Stimulated activated CD4-positive, alpha-beta T cell treated with anti-CD3 and anti-CD28 coated beads, Interleukin-1b, Interleukin-23, amount 100 ng/mL, for 1 hour (primary cell): ENCODE measurements at places on chromosomes 3 and 15.

- DNase-seq, result no peak
These were observed 40.3 kb downstream of the CTNNB1 start for GRCh38 chr3:41239587-41239986.

GRCh38 chr15:77002954-77003912 lies 8.3 kb downstream of the PSTPIP1 start:
- peak; percentile 36 for DNase-seq

DNA sequence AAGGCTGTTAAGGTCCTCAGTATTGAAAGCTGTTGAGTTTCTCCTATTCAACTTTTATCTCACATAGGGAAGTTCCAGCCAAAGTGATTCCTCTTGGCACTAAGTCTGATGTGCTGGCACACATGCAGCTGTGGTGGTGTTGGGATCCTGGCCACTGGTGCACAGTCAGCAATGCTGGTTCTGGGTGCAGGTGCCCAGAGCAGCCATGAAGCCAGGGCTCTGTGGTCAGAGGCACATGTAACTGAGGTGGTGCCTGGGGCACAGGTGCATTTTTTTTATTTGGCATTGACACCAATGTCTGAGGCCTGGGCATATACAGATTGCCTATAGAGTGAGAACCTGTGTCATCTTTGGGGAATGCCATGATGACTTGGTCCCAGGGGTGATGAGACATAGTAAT lies 271.4 kb downstream of the POLQ start:
- no peak for DNase-seq

DNA sequence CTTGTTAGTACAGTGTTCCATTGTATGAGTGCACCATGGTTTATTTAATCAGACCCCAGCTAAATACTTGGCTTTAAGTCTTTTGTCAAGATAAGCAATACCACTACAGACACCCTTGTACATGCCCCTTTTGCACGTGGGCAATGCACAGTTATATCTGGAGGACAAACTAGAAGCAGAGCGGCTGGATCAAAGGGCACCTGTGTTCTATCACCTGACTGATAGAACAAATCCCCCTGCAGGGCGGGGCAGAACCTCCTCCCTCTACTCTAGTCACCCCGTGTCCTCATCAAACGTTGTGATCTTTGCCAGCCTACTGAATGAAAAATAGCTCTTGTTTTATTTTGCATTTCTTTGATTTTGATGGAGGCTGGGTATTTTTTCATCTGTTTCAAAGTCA lies 314.9 kb downstream of the TLE3 start:
- DNase-seq, result no peak

- DNase-seq, result no peak
These were observed 108.9 kb downstream of the DUT start for GRCh38 chr15:48440084-48440483.

GRCh38 chr3:16523778-16524177 lies 10.3 kb upstream of the RFTN1 start:
- no peak for DNase-seq

DNA sequence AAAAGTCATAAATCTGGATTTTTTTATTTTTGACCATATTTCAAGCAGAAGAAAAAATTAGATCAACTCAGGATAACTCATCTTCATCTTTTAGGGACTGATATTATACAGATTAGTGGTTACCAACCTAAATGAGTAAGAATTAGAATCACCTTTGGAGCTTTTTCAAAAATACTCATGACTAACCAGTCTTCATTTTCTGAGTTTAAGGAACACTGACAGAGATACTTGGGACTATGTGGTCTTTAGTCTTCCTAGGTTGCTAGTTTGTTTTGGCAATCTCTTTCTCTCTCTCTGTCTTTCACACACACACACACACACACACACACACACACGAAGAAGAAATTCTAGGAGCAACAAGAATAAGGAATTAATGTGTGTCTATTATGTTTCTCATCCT lies 50.1 kb downstream of the TMOD3 start:
- no peak for DNase-seq

DNA sequence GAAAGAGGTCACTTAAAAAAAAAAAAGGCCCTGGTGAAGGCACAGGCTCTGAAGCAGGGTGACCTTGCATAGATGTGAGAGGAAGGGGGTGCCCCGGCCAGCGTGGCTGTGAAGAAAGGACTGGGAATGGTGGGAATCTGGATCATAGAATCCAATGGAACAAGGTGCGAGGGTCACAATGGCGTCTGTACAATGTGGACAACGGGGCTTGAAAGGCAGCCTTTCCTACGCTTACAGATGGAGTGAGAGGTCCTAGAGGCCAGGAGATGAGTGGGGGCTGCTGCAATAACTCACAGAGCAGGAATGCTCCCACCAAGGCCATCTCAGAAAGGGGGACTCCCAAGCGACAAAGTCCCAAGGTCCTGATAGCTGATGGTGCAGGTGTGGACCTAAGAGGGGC lies 162.2 kb downstream of the ATP10A start:
- no peak for DNase-seq

DNA sequence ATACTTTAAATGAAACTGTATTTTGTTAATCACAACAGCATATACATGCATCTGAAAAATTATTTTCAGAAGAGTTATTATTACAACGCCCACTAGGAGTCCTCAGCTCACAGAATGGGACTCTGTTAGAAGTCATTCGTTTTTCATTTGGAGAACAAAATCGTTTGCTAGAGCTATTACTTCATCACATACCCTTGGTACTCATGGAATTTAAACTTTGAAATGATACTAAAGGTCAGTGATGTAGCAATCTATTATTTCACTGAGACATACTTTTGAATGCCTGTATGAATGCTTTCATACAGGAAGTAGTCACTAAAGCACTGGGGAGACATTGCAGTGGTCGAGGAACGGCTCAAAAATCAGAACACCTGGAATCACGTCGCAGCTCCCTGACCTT lies 198.1 kb downstream of the MBNL1 start:
- DNase-seq, result no peak

DNA sequence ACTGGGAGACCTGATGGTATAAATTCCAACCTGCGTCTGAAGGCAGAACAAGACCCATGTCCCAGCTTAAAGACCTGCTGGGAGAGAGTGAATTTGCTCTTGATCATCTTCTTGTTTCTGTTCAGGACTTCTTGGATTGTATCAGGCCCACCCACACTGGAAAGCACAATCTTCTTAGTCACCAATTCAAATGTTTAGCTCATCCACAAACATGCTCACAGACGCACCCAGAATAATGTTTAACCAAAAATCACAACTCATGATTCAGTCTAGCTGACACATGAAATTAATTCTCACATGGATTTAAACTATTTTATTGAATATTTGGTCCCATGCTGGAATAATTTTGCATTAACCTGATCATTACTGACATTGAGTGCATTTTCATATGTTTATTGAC lies 37.8 kb upstream of the GOLGA6L2 start:
- no peak for DNase-seq

DNA sequence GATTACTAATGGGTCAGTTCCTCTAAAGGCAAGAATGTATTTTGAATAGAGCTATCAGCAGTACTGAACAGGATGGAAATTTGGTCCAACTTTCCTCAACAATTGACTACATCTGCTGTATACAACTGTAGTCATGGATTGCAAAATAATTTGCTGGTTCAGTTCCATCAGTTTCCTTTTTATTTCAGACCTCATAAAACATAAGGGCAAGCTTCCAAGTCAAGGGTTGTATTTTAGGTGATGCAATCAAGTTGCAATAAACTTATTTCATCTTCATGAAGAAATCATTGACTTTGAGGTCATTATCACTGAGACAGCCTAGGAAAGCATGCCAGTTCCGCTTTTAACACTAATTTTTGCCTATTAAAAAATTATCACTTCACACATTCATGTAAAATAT lies 90.4 kb upstream of the TSEN2 start:
- DNase-seq, result no peak
